HT1080 (cell line): ENCODE measurements at places on chromosomes 7 and 10. TPM values are rescaled to one million over a fixed set of nuclear protein-coding genes. Genes with fewer than 3 reads are reported as not detected.

Gene ITGA8
- total RNA-seq = not detected in 2 replicates

Gene SAP25
- 0.43 and 1.6 TPM in 2 replicates for total RNA-seq

GRCh38 chr7:114533131-114533530 lies 118.5 kb downstream of the FOXP2 start:
- DNase-seq = no peak

Gene SFRP4
- total RNA-seq = 0.03 TPM in 1 of 2 replicates, not detected in the other

- DNase-seq = peak; percentile 60
These were observed 43.8 kb upstream of the RPA3 start for GRCh38 chr7:7761974-7762779.

GRCh38 chr7:55214707-55215106 lies 150.4 kb upstream of the LANCL2 start:
- no peak for DNase-seq

Gene CRPPA
- total RNA-seq = 0.74 and 1.4 TPM in 2 replicates

GRCh38 chr10:89837165-89838043 lies 136.0 kb downstream of the KIF20B start:
- DNase-seq = no peak

DNA sequence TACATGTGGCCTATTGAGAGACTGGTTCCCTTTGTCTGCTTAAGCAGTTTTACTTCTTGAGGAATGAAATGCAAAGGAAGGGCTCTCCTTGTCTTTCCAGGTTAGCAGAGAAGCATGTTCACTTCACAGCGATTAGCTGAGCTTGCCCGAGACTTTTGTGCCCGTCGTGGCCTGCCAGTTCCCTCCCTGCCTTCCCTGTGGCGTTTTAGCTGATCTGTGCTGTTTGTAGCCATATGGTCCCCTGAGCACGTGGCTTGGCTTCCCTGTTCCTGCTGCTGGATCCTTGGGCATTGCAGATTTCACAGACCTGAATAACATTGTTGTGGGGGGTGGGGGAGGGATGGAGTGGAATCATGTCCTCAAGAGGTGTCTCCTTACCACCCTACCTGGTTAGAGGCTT lies 61.8 kb downstream of the SND1 start:
- DNase-seq = no peak
